ENCODE measurements at places on chromosomes 5 and 9.

- no peak for DNase-seq
Measured at GRCh38 chr9:77876091-77876490, 155.5 kb downstream of the GNAQ start.

- no peak for DNase-seq
Measured at GRCh38 chr5:45295231-45295630, 400.9 kb downstream of the HCN1 start.

GRCh38 chr5:58937031-58937681, 354.3 kb downstream of the RAB3C start:
- DNase-seq: no peak

GRCh38 chr5:14153071-14153864, 10.1 kb downstream of the TRIO start:
- DNase-seq: no peak

- no peak for DNase-seq
Measured at GRCh38 chr5:1502046-1502736, 21.6 kb downstream of the LPCAT1 start.

DNA sequence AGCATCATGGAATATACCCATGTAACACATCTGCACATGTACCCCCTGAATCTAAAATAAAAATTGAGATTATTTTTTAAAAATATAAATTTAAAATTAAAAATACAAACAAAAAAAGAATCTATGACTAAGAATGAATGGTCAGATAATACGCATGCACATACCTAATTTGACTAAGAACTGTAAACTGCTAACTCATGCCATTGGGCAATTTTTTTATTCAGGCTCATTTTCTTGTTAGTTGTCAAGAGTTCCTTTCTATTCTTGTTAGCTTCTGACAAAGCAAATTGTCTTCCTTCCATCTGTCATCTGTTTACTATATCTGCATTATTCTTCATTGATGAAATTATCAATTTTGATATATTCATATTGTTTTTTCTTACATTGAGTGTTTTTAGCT, 69.5 kb upstream of the HAND1 start:
- DNase-seq: no peak

GRCh38 chr9:133855802-133856521, 117.8 kb upstream of the SARDH start:
- no peak for DNase-seq

GRCh38 chr9:70600506-70600905, 186.0 kb upstream of the KLF9 start:
- no peak for DNase-seq

DNA sequence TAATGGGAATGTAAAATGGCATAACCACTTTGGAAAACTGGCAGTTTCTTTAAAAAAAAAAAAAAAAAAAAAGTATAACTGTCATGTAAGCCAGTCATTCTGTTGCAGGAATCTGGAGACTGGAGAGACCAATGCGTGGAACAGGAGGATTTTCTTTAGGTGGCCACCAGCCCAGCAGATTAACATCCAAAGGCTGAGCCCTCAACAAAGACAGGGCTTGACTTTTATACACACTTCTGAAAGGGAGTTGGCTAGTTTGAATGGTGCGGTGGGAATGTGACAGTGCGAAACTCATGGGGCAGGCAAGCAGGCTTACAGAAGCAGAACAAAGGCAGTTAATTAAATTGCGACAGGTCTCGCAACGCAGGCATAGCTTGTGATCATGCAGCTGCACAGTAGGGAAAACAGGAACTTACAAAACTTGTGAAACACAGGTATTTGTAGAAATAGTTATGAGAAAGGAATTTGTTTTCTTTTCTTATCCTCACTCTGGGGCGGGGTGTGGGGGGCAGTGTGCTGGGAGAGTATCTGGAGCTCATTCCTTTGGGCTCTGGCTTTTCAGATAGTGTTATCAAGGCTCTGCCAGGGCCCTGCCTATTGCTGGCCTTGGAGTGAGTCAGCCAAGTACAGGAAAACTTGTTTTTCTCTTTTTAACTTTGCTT, 12.0 kb downstream of the UIMC1 start:
- no peak for DNase-seq

DNA sequence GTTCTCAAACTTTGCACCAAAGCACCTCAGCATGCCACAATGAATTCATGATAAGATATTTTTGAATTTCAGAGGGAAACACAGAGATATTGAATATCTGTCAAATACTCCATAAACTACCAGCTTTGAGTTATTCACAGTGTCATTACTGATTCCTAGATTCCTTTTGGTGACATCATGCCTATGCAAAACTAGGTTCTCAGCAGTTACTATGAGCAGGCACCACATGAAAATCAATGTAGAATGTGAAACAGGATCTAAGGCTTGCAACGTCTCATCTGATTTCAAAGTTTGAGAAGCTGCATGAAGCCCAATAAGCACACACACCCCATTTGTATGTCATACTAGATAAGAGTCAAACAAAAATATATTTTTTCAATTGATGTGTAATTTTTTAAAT, 426.5 kb downstream of the NR2F1-AS1 start:
- DNase-seq: no peak

DNA sequence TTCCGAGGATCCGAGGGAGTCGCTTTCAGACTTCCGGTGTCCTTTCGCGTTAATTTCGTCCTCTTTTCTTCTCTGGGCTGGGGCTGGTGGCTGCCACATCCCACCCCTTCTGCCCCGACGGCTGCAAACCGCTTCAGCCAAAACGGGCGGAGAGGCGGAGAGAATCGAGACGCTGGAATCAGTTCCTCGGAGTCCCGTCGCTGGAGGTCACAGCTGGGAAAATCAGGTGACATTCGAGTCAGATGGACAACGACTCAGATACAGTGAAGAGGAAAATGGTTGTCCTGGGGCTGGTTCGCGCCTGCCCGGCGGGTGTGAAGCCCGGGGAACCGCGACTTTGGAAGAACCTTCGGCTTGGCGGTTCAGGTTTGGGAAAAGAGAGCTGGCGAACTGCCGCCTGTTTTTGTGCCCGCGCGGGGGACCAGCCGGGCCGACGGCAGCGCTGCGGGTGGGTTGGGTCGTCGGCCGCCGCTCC, 8.9 kb upstream of the NKX2-5 start:
- DNase-seq: no peak

- DNase-seq: no peak
Measured at GRCh38 chr9:109593612-109594011, 95.5 kb upstream of the PTPN3 start.

GRCh38 chr5:102561894-102562760, 63.3 kb upstream of the SLCO6A1 start:
- no peak for DNase-seq

GRCh38 chr5:95901676-95902627, 59.7 kb downstream of the ELL2 start:
- no peak for DNase-seq

- DNase-seq: no peak
Measured at GRCh38 chr9:88503845-88504764, 30.9 kb upstream of the NXNL2 start.

DNA sequence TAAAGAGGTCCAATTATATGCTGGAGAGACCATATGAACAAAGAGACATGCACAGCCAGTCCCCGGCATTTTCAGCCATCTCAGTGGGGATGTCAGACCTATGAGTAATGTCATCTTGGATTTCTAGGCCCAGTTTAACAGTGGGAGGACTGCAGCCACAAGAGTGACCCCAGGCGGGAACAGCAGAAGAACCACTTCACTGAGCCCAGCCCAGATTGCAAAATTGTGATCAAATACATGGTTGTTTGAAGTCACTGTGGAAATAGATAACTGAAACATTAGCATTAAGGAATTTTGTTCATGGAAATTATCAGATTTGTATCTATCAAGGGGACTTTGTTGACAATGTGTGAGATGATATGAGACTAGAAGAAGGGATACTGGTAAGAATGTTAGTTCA, 42.1 kb upstream of the C9orf57 start:
- DNase-seq: no peak

DNA sequence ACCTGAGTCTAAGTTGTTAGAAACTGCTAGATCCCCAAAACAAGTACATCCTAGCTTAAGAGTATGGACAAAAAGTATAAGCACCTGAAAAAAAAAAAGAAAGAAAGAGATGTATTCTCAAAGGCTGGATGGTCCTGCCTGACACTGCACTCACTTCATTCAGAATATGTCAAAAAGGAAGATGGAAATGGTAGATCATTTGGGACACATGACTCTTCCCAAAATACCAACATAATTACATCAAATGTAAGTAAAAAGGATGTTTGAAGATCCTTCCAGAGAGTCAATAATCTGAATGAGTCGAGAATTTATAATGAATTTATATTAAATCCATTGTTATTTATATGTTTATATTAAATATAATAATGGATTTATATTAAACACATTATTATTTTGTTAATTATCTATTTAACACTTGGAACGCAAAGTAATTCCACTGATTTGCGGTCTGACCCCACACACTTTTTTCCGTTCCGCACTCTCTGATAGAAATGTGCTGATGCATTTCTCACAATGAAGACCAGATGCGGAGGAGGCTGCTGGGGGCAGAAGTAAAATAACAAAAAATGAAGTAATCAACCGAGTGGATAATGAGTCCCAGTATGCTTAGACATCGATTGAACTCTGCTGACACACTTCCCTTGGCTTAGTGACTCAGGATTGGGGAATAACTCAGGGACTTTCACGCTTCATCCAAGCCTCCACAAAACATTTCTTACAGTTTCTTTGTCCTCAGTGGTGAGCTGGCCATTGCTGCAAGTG, 201.2 kb downstream of the ADAMTS12 start:
- DNase-seq: no peak

GRCh38 chr5:31196309-31196708, 2.8 kb downstream of the CDH6 start:
- no peak for DNase-seq

DNA sequence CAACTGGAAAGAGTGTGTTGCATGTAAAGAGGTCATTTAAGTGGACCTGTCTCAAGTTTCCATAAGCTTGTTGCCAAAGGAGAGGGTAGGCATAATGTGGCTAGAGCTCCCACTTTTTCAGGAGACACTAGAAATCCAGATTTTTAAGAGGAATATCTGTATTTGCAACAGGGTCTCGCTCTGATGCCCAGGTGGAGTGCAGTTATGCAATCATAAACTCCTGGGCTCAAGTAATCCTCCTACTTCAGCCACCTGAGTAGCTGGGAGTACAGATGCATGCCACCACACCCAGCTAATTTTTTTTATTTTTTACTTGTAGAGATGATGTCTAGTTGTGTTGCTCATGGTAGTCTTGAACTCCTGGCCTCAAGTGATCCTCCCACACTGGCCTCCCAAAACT, 183.5 kb downstream of the NIPBL start:
- DNase-seq: no peak

DNA sequence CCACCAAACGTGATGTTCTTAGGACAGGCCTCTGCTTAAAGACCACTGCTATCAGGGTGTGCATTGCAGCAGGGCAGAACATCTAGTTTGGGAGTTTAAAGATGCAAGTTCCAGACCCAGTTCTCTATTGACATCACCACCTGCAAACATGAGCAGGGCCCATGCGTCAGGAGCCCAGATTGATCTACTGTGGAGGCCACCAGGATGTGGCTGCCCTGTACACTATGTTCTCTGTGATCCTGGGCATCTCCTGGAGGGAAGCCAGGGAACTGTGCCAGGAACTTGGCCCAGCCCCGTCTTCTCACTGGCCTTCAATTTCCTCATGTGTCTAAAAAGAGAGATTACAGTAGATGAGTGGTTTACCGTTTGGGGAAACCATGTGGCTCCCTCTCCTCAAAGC, 87.1 kb downstream of the PDE6A start:
- peak; percentile 60 for DNase-seq

DNA sequence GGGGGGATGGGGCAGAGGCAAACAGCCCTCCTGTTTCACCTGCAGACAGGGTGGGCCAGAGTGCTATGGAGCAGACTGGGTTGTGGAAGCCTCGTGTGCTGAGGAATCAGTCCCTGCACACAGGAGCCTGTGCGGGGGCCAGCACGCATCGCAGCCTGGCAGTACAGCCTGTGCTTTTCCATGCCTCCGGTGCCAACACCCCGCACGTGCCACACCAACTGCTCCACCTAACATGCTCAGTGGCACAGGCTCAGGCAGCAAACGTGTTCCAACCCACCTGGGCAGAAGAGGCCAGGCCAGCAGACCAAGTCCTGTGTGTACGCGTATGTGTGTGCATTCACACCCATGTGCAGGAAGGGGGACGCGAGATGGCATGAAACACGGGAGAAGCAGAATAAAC, 37.4 kb upstream of the FBXW11 start:
- DNase-seq: peak; percentile 72

DNA sequence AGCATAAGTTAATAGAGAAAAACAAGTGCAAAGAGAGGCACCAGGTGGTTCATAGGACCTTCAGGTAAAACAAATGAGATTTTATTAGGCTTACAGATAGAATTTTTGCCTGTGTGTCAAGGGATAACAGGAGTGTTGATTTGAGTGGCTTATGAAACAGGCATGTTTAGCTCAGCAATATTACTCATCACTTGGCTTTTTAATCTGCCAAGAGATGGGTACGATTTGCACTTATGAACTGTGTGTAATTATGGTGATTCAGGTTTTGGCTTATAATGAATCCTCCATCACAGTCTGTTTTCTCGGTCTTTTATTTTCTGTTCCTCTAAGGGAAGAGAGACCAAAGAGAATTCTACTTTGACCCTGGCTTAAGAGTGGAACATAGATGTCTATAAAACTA, 199.3 kb downstream of the DMRTA1 start:
- DNase-seq: no peak

- DNase-seq: no peak
Measured at GRCh38 chr9:96448546-96449170, 1.3 kb upstream of the HABP4 start.

DNA sequence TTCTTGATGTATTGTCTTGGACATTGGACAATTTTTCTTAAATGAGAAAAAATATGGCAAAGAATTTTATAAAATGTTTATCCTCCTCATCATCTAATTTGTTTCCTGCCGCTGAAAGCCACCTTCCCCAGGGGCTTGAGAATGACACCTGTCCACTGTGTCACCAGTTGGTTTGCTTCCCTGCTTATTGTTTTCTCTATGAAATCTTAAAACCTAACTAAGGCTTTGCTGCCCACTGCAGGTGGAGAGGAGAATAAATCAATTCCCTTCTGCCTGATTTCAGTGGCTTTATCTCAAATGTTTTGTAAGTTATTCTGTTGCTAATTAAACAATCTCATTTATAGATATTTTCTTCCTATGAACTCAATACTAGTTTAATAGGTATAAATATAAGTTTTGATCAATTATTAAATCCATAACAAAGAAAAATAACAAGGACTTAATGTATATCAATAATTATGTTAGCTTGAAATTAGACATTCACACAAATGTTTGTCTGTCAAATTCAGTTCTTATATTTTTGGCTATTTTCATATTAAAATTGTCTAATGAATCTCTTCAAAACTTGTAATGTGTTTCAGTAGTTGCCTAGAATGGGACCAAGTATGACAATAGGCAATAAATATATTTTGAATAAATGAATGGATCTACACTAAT, 822.5 kb downstream of the PTPRD start:
- no peak for DNase-seq

DNA sequence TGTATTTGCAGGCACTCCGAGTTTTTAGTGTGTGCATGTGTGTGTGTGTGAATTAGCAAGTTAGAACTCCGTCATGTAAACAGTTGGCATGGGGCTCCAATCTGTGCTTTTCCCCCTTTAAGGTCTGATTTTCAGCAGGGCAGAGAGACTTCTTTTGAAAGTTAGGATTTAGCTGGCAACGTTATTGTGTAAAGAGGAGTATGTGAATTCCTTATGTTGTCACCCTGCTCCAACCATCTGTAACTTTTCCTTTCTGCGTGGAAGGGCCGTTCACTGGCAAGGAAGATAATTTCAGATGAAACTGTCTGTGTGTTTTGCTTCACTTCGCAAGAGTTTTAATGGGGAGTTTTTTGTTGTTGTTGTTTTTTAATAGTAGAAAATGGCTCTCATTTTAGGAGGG, 332 bp downstream of the SGCD start:
- no peak for DNase-seq

- no peak for DNase-seq
Measured at GRCh38 chr9:68919661-68920060, 94.3 kb downstream of the PRKACG start.

- DNase-seq: no peak
Measured at GRCh38 chr5:1505506-1506241, 18.1 kb downstream of the LPCAT1 start.
